OCI-M1 (cell line): ENCODE measurements at places on chromosomes 7 and 10.

DNA sequence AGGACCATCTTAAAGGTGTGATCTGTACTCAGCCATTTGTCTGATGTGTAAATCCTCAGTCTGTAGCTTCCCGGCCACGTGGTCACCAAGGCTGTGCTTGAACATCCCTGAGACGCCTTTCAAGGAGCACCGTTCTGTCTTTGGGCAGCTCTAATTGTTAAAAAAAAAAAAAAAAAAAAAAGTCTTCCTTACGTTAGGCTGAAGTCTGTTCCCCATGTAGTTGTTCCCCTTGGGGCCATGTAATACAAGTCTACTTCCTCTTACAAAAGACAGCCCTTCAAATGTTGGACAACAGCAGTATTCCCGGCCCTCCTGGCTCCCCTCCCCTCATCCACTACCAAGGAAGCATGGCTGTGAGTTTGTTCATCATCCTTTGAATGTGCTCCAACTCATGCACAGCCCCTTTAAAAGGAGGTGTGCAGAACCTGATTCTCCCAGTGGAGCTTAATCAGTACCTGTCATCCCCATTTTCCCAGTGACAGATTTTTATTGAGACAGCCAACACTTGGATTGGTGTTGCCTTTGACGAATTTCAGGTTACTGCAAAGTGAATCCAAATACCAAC is 392.2 kb upstream of the GALNT17 start:
- DNase-seq: no peak

DNA sequence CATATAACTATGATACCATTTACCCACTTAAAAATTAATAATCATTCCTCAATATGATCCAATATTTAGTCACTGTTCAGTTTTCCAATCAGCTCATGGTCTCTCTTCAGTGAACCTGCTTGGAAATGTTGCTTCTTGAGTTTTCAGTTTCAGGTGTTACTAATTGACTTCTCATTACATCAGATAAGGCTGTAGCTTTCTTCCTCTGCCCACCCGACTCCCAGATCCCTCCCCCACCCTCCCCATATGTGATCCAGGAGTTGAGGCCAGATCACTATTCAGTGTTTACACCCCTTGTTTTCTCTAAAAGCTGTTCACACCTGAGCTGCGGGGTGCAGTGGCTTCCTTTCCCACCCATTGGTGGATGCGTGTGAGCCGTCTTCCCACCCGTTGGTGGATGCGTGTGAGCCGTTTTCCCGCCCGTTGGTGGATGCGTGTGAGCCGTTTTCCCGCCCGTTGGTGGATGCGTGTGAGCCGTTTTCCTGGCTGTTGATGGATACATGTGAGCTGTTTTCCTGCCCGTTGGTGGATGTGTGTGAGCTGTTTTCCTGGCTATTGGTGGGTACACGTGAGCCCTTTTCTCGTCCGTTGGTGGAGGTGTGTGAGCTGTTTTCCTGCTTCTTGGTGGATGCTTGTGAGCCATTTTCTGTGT is 3.2 kb upstream of the MTG1 start:
- no peak for DNase-seq

DNA sequence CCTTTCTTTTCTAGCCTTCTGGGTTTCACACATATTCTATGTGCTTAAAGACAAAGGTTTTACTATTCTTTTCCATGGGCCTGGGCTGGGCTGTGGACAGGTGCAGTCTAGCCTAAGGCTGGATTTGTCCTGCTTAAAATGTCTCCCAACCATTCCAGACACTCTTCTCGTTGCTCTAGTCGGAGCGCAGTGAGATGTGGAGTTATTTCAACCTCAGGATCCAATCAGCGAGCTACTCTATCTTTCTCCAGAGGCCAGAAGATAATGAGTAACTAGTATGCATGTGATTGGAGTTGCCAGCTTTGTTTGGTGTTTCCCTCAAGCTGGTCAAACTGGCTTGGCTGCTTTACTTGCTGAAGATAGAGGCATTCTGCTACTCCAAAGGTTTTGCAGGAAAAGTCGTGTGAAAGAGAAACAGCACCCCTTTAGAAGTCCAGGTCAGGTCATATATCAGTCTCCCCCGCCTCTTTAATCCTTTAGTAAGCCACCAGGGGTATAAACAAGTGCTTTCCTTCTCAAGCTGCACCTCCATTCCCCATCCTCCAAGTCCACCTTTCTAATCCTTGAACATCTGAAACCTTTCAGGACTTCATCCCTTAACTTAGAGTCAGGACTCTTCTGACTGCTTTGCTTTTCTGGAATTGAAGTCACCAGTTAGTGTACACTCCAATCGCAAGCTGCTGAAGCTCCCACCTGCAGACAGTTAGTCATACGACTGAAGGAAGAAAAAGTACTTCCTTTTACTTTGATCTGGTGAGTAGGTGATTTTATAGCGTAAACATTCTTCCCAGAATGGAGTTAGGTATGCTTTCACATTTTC is 78.8 kb downstream of the DNMBP start:
- DNase-seq: no peak

DNA sequence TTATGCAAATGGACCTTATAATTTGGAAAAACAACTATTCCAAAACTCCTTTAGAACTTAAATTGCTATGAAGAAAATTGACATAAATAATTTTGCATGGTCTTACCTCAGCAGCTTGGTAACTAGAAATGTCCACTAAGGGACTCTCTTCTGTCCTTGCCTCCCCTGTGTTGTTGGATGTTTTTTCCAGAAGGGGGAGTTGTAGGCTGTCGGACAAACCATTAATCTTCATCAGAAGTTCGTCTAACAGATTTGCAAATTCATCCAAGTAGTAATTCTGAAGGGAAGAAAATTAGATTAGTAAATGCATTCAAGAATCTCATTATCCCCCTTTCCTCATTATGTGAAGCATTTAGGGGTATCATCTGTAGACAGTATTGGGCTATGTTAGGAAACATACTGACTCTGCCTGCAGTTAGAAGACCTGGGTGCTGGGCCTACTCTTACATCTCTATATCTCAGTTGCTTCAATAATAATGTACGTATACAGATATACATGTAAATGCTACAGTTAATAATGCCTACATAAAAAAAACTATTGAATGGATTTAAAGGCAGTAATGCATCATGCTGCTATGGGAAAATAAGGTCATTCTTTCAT is 155.6 kb downstream of the PKD1L1 start:
- DNase-seq: peak; percentile 8

DNA sequence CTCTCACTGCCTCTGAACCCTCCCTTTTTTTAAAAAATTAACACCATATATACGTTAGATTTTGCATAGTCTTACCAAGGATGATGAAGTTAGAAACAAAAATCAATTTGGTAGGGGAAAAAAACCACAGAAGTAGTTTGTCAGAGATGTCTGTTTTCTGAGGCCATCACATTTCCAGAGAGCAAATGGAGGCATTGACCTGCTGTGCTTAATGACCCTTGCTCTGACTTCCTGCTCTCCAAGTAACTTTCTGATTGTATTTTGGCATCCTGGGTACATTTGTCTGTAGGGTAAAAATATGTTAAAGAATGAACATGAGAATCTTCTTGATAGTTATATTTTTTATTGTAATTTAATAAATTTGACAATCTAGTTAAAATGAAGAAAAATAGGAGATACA is 140.2 kb downstream of the LCOR start:
- no peak for DNase-seq

DNA sequence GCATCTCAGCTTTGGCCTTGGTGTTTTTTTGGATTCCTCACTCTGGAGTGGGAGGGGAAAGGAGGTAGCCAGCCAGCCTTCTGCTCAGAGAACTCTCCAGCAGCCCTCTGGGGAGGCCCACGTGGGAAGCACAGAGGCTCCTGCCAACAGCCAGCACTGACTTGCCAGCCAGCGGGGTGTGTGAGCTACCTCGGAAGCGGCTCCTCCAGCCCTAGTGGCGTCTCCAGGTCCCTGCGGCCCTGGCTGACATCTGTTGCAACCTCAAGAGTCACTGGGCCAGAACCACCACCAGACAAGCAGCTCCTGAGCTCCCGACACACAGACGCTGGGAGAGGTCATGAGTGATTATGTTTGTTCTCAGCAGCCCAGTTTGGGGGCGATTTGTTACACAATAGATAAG is 180.2 kb upstream of the FZD8 start:
- DNase-seq: no peak

- DNase-seq: no peak
These were observed 522.6 kb downstream of the DNAJB9 start for GRCh38 chr7:109092268-109092667.

DNA sequence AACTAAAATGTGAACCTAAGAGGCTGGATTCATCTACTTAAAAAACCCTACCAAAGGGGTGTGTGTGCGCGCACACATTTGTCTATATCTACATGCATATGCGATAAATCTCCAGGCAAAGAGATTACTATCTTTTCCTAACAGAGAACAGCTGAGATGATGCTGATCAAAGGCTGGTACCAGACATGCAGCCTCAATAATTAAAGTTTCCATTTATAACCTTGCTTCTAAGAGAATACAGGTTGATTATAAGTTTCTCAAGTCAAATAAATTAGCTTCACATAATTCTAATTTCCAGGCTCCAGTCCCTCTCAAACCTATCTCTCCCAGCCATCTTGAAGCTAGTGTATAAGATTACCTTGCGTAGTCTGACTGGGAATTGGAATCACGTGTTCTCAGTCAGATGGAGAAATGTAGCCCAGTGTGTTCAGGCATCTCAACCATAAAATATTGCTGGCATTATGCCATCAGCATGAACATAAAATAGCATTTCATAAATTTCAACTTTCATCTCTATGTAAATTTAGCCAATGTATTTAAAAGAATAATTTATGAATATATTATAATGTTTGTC is 1062.0 kb downstream of the XPNPEP1 start:
- no peak for DNase-seq

- no peak for DNase-seq
These were observed 51.9 kb upstream of the COMTD1 start for GRCh38 chr10:75287697-75288096.

- peak; percentile 87 for DNase-seq
These were observed 145.1 kb downstream of the SEMA3D start for GRCh38 chr7:85041605-85042216.
